ENCODE measurements at places on chromosomes 5 and 9. TPM values are rescaled to one million over a fixed set of nuclear protein-coding genes. Genes with fewer than 3 reads are reported as not detected.

DNA sequence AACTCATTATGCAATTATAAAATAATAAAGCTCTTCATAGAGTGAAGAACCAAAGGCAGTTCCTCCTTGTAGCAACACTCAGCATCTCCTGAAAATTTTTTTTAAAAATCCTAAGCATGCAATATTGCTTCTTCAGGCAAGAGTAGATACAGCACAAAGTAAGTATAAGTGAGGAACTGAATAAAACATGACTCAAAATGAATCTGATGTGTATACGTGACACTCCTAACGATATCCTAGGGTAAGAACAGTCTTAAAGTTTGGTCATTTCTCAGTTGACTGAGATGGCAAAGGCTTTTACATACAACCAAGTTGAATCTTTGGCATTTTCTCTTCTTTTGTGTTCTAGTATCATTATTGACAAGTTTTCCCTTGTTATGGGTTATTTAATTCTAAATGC, 41.1 kb upstream of the AOPEP start:
- no peaks in the 10 kb centered on the region for H3K36me3 ChIP-seq
- H3K4me1 ChIP-seq, result no peaks in the 10 kb centered on the region
- H3K27ac ChIP-seq, result no peak overlapping the region
- no peak for DNase-seq

DNA sequence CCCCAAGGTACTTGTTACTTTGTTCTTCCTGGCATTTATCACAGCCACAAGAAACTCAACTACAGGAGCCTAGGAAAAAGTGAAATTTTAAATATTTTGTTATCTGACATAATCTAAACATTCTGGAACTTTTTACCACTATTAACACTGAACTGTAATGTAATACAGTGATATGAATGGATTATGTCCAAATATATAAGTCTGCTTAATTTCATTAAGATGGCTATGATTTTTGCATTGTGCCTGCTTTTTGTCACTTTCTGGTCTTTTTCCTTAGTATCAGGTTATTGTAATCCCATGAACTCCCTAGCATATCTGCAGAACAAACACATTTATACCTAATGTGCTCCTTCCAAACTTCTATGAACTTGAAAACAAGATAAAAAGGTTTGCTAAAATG, 35.8 kb downstream of the PJA2 start:
- H3K4me1 ChIP-seq, result no peaks in the 10 kb centered on the region
- H3K27me3 ChIP-seq, result no peaks in the 10 kb centered on the region
- no peaks in the 10 kb centered on the region for H3K36me3 ChIP-seq
- H3K27ac ChIP-seq, result no peak overlapping the region
- H3K4me3 ChIP-seq, result no peak overlapping the region

DNA sequence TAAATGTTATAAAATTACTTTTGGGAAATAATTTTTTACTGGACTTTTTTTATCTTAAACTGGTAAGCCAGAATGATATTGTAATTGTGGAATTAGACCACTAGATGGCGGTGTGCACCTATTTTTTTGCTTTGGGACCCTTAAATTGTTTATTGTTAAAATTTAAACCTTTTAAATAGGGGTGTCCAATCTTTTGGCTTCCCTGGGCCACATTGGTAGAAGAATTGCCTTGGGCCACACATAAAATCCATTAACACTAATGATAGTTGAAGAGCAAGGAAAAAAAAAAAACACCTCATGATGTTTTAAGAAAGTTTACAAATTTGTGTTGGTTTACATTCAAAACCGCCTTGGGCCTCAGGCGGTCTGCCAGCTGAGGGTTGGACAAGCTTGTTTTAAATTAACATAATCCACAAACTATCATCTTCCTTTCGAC, 28.4 kb upstream of the GADD45G start:
- no peak for DNase-seq
- no peaks in the 10 kb centered on the region for H3K4me1 ChIP-seq
- H3K27me3 ChIP-seq, result no peaks in the 10 kb centered on the region
- no peaks in the 10 kb centered on the region for H3K36me3 ChIP-seq

- no peak overlapping the region for H3K4me3 ChIP-seq
- no peak for DNase-seq
- H3K36me3 ChIP-seq, result no peaks in the 10 kb centered on the region
- no peaks in the 10 kb centered on the region for H3K27me3 ChIP-seq
Measured at GRCh38 chr9:127530206-127530941, 79.1 kb downstream of the LRSAM1 start.

The SIMC1 gene
- total RNA-seq, result 43.0 TPM

Measured in uterus (tissue), 4 donors.